A549 treated with AZD2906 at 1 μM for 4 hours (cell line): ENCODE measurements at places on chromosomes 1 and 21. TPM values are rescaled to one million over a fixed set of nuclear protein-coding genes. Genes with fewer than 3 reads are reported as not detected.

CFAP141 gene
- 0.37 TPM in 1 of 5 replicates, not detected in the others for total RNA-seq

TRIM17 gene
- total RNA-seq, result not detected in 5 replicates

AADACL4 gene
- total RNA-seq, result not detected in 5 replicates

A3GALT2 gene
- not detected in 5 replicates for total RNA-seq

KRTAP13-1 gene
- total RNA-seq, result not detected in 5 replicates
